A172 (cell line): ENCODE measurements at places on chromosomes 7 and 10. TPM values are rescaled to one million over a fixed set of nuclear protein-coding genes. Genes with fewer than 3 reads are reported as not detected.

Gene SLC16A9
- 28.7 and 34.1 TPM in 2 replicates for total RNA-seq

DNA sequence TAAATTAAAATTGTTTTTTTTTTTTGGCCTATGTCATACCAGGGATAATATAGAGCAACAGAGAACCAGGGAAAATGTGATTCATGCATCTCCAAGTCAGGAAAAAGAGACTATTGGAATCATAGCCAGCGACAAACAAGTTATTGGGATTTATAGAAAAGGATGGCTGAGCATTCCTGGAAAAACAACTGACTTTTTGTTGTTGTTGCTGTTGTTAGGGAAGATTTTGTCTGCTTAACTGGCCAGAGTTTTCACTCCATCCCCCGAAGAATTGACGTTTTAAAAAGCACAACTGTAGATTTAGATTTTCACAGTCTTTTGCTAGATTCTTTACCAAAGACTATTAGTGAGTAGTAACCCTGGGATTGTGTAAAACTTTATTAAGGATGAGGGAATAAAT is 112.4 kb downstream of the TBXAS1 start:
- no peak for DNase-seq

GRCh38 chr7:11625669-11626068 is 206.3 kb downstream of the THSD7A start:
- DNase-seq: no peak

DNA sequence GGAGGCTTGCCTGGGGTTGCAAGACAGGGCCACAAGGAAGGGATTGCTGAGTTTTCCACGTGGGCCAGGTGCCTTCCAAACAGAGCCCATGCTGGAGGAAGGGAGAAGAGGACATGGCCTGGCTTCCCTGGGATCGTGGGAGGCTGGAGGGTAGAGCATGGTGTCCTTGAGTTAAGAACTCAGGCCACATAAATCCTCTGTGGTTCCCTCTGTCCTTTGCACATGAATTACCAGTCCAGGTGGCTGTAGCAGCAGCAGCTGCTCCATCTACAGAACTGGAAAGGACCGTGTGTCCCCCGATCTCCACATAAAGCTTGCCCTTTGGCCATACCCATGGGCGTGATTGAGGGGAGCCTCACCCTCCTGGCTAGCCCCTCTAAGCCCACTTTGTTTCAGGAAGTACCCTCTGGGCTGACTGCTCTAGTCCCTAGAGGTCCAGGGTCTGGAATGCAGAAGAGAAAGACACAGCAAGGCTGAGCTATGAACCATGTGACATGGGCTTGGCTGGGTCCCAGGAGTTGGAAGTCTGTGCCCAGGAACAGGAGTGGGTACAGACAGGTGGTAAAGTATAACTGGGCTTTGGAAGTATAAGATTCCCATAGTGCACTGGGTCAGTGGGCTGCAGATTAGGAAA is 84.9 kb downstream of the C10orf105 start:
- DNase-seq: no peak
